Effector CD8-positive, alpha-beta T cell (primary cell): ENCODE measurements at places on chromosomes 7 and 10.

DNA sequence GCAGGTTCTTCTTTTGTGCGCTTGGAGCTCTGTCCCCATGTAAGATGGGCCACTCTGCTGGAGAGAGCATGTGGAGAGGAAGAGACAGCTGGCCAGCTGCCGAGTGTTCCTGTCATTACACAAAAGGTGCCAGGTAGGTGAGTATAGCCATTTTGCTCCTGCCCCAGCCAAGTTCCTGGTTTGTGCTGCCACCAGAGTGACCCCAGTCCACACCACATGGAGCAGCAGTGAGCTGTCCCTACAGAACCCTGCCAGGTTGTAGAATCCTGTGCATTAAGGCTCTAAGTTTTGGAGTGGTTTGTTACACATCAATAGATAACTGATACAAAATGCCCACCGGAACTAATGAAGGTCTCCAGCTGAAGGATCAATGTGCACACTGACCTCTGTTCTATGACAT, 84.6 kb upstream of the GHITM start:
- no peak for DNase-seq

DNA sequence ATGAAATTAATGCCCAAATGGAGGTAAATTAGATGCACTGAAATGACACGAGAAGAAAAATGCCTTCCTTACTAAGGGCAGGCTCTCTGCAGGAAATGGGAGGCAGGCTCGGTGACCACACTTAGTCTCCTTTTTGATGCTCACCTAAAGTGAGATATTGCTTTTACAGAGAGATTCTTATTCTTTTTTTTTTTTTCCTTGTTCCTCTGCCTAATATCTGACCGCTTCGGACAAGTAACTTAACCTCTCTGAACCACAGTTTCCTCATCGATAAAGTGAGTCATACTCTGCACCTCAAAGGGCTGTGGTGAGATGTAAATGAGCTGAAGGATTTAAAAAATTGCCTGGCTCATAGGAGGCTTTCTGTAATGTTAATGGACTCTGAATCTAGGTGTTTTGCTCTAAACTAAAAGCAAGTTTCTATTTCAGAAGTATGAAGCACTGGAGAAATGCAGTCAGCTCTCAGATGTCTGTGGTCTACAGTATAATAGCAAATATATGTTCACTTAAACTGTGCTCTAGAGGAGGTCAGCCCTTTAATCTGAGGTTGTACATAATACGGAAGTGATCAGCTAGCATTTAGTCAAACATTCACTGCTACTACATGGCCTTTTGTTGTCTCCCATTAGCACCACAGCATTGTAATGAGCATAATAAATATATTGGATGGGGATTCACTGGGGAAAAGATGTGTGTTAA, 23.2 kb downstream of the NKX2-3 start:
- DNase-seq, result no peak

DNA sequence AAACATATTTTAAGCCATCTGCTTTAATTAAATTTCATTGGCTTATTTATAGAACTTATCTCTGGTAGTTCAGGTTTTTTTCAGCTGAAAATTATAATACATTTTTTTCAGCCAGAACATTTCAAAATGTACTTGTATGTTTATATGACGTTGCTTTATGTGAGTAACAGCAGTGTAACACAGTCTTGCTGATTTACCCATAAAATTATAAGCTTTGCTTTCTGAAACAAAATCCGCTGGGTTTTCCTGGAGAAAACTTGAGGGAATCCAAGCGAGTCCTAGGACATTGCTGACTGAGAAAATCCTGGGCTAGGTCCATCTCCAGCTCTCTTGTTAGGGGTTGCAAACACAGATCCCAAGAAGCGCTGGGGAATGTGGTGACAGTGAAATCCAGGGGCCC, 112.2 kb upstream of the GATA3 start:
- DNase-seq, result no peak

DNA sequence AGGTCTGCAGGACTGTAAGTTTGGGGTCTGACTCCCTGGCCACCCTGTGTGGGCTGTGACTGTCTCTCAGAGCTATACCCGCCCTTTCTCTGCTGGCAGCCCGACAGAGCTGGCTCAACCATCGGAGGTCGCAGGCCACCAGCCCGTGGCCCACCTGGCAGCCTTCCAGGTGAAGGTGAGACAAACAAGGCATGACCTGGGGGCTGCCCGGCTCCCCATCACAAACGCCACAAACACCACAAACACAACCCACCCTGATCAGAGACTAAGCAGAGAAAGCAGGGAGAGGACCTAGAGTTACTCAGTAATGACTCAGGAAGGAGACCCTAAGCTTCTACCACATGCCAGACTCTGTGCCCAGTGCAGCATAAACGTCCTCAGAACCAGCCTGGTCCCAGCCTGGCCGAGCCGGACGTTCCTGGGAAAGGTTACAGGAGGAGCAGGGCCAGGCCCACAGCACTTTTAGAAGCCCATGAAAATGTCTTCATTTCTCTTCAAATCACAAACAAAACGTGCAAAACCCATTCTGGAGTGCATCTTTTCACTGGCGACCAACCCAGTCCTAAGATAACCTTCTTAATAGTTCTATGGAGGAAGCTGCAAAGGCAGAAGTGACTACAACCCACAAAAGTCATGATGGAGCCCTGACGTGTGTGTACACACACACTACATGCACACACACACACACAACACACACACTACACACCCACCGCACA, 66.8 kb downstream of the MKI67 start:
- DNase-seq, result no peak
